Activated CD8-positive, alpha-beta memory T cell treated with anti-CD3 and anti-CD28 coated beads for 24 hours (primary cell): ENCODE measurements at places on chromosomes 5 and 9.

- DNase-seq, result no peak
Measured at GRCh38 chr5:5795074-5795771, 372.7 kb downstream of the ICE1 start.

DNA sequence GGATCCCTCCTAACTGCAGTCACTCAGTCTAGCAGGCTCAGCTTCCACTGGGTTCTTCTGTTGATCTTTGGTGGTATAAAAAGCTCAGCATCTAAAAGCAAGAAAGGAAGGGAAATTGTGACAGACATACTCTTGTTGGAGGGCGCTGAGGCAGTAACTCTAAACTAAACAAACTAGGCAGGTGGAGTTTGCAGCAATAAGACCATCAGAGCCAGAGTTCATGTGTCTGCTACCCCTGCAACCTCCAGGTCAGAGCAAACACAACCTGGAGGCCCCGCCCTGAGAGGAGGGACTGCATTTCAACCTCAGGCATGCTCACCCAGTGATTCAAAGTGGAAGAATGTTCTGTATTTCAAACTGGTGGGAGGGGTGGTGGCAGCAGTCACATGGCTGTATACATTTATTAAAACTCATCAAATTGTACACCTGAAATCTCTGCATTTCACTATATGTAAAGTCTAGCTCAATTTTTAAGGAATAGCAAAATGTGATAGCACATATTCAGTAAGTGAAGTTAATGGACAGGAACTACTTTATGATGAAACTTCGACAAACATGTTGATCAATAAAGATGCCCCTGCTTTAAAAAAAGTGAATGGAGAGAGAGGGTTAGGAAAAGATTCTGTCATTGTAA lies 7.1 kb downstream of the ACTL7A start:
- no peak for DNase-seq

DNA sequence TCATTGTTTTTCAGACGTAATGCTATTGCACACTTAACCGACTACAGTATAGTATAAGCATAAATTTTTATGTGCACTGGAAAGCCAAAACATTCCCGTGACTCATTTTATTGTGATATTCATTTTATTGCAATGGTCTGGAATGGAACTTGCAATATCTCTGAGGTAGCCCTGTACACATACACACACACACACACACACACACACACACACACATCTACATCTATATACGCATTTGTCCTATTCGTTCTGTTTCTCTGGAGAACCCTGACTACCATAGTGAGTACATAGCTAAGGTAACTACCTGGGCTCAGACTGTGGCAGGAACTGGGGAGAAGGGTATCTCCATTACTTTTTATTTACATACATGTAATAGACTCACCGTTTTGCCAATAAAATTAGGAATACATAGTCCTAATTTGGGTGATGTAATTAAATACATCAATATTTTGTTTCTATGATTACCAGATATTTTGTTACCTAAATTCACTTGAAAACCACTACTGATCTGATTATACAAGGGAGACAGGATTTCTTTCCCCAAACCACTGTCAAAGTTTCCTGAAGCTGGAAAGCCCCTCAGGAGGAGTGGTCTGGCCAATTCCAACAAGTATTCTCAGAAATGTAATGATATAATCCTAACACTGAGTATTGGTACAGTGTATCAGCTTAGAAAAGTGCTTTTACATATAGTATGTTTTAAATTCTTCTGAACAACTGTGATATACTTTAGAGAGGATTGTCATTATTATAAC lies 74.0 kb upstream of the PLPP1 start:
- no peak for DNase-seq

GRCh38 chr9:136899196-136899595 lies 12.9 kb downstream of the TRAF2 start:
- DNase-seq, result no peak

DNA sequence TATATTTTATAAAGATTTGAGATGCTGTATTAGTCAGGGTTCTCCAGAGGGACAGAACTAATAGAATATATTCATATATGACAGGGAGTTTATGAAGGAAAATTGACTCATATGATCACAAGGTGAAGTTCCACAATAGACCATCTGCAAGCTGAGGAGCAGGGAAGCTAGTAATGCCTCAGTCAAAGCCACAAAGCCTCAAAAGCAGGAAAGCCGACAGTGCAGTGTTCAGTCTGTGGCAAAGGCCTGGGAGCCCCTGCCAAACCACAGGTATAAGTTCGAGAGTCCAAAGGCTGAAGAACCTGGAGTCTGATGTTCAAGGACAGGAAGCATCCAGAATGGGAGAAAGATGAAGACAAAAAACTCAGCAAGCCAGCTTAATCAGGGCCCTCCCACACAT lies 382.2 kb downstream of the LRRC70 start:
- no peak for DNase-seq

- DNase-seq, result no peak
Measured at GRCh38 chr9:132634327-132634726, 35.5 kb downstream of the DDX31 start.

GRCh38 chr9:75941066-75941465 lies 50.6 kb downstream of the PCSK5 start:
- DNase-seq, result no peak

DNA sequence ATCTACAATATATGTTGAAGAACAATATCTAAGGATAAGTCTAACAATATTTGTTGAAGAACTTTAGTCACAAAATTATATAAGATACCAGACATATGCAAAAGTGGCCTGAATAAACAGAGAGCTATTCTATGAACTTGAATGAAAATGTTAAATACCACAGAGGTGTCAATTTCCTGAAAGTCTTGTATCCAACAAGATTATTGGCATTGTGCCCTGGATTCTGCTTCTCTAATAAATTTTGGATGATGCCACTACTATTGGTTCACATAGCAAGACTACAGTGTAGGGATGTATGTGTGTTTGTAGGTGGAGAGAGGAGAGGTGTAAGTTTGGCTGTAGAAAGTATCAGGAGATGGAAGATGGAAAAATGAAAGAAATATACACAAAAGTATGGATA lies 731.8 kb upstream of the RGMB start:
- no peak for DNase-seq

GRCh38 chr5:16179511-16179935 lies at the start of gene MARCHF11:
Gene MARCHF11 (minus strand): TSS chr5:16179791. CDS start chr5:16179575, 216 bp downstream.
- DNase-seq, result no peak

- no peak for DNase-seq
Measured at GRCh38 chr5:59446356-59446755, 447.2 kb downstream of the PDE4D start.

DNA sequence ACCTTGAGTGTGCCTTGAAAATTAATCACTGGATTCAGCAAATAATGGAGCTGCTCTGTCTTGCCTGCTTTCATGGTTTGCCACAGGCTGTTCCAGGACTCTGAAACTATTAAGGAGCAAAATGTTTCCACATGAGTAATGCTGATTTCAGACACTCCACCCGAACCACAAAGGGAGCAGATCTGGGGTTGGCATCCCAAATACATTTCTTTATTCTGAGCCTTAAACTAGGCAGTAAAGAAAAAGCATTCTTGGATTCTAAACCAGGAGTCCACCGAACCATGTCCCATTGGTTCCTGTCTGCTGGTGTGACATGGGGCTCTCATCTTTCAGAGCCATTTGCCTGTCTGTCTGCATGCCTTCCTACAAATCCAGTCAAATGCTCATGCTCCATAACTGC lies 10.1 kb upstream of the C1QTNF3 start:
- DNase-seq, result no peak

GRCh38 chr9:130235558-130236435 lies 29.8 kb upstream of the HMCN2 start:
- DNase-seq, result peak; percentile 92

GRCh38 chr9:16003785-16004184 lies 450.9 kb downstream of the CCDC171 start:
- DNase-seq, result no peak
